Activated CD4-positive, alpha-beta T cell treated with anti-CD3 and anti-CD28 coated beads for 4 hours (primary cell): ENCODE measurements at places on chromosomes 4 and X.

DNA sequence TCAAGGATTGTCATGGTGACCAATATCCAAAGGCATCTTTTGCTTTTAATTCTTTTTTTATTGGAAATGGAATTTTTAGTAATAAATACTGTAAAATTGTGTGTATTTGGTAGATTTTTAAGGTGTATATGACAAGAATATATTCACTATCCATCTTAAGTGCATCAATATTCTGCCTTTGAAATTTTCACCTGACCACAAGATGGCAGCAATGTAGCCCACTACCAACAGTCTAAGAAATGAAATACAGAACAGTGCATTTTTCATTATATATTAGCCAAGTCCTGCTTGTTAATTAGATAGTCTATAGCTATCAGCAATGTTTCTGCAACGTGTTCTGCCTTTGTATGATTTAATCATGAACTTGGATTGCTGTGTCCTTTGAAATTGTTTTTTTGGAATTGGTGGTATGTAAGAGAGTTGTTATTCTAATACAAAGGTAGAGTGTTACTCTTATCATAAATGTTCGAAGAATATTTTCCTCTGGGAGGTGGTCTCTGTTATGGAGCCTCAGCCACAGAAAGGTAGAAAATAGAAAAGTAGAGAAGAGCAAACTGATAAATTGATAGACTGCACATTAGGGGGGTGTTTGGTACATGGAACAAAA is 38.2 kb downstream of the HPGDS start:
- peak; percentile 8 for DNase-seq

- no peak for DNase-seq
Measured at GRCh38 chr4:79833857-79834256, 239.2 kb downstream of the ANTXR2 start.

DNA sequence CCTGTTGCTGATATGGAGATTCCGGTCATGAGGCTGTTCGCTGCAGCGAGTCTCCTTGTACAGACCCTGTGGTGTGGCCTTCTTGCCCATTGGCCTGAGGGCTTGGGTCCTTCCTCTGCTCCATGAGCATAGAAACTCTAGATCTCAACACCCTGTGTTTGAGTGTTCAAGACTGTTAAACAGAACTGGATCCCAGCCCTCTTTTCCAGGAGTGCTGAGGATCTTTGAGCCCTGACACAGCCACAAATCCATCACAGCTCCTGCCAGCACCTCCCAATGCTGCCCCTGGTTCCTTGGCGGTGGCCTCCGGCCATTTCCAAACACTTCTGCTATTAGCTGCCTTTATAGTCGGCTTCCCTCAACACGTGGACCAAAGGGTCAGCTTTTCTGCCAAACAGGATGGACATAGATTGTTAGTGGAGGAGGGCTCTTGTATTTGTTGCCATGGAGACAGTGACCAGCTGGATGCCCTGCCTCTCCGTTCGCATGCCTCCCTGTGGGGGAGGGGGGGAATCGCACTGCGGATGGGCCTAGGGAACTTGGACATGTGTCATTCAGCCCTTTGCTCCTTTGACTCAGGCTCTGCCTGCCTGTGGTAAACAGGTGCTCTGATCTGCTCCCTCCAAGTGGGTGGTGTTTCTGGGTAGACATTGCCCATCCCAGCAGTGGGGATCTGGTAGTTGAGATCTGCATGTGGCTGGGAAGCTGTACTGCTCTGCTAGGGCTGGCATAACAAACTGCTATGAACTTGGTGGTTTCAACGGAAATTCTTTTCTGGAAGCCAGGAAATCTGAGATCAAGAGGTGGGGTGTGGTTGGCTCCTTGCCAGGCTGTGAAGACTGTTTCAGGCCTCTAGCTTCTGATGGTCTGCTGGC is 6.9 kb upstream of the WDR1 start:
- DNase-seq: no peak

GRCh38 chrX:74446876-74447275 is 25.6 kb downstream of the SLC16A2 start:
- no peak for DNase-seq

DNA sequence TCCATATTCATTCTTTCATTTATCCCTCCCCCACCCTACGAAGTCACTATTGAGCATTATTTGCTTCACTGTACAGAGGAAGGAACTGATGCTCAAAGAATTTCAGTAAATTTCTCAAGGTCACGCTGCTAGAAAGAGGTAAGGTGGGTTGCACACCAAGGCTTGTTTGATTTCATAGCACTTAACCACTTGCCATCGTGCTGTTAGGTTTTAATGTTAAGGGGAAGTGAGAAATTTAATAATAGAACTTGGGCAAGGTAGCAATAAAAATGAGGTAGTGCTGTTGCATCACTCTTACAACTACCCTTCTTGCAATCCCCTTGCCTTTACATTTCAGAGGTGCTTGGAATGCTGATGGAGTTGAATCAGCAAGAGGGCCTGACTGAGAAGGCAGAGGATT is 343.1 kb downstream of the MID1IP1 start:
- no peak for DNase-seq

- DNase-seq: no peak
Measured at GRCh38 chr4:40546506-40546905, 83.2 kb downstream of the RBM47 start.

- no peak for DNase-seq
Measured at GRCh38 chr4:174828845-174829701, at the start of gene GLRA3. GLRA3 (minus strand) TSS chr4:174829247; CDS start chr4:174828811, 436 bp downstream.

DNA sequence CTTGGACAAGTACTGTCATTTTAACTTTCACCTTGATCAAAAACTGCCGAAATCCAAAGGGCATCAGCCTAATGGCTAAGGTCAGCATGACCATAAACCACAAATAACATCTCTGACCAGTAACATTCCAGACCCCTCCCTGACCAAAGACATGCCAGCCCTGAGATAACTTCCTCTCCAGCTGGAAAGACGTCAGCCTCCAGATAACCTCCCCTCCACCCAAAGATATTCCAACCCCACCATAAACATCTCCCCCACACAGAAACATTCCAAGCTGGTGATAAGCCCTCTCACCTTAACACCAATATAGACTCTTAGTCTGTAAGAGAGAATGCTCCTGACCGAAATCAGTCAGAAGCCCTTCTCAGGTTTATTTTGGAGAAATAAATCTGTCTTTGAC is 7.4 kb downstream of the PPP1R2C start:
- DNase-seq: no peak

GRCh38 chr4:12716896-12717295 is 767.2 kb downstream of the RAB28 start:
- DNase-seq: no peak

DNA sequence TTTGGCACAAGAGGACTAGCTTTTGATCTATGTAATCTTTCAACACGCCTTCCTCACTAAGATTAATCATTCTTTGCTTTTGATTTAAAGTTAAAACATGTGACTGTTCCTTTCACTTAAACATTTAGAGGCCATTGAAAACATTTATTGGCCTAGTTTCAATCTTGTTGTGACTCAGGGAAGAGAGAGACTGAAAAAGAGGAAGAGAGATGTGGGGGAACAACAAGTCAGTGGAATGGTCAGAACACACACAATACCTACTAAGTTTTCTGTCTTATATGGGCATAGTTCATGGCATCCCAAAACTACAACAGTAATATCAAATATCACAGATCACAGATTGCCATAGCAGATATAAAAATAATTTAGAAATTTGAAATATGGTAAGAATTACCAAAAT is 812.9 kb upstream of the AGA start:
- no peak for DNase-seq

GRCh38 chr4:3791910-3792542 is 25.8 kb downstream of the ADRA2C start:
- DNase-seq: no peak

GRCh38 chr4:2598511-2599303 is 62.3 kb downstream of the FAM193A start:
- DNase-seq: no peak

DNA sequence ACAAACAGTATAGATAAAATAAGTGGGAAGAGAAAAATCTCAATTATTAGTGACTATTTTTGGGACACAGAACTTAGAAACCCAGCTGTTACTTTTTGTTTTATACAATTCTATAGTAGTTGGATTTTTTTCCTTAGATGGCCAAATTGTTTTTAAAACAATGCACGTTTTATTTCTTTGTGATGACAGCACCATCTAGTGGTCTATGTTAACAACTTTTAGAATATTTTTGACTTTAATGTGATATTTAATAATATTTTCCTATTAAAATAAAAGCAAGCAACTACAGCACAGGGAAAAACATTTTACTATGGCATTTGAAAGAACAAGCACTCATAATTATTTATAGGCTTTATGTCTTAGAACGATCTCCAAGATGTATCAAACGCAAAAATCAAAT is 5.6 kb upstream of the SMIM31 start:
- DNase-seq: no peak

DNA sequence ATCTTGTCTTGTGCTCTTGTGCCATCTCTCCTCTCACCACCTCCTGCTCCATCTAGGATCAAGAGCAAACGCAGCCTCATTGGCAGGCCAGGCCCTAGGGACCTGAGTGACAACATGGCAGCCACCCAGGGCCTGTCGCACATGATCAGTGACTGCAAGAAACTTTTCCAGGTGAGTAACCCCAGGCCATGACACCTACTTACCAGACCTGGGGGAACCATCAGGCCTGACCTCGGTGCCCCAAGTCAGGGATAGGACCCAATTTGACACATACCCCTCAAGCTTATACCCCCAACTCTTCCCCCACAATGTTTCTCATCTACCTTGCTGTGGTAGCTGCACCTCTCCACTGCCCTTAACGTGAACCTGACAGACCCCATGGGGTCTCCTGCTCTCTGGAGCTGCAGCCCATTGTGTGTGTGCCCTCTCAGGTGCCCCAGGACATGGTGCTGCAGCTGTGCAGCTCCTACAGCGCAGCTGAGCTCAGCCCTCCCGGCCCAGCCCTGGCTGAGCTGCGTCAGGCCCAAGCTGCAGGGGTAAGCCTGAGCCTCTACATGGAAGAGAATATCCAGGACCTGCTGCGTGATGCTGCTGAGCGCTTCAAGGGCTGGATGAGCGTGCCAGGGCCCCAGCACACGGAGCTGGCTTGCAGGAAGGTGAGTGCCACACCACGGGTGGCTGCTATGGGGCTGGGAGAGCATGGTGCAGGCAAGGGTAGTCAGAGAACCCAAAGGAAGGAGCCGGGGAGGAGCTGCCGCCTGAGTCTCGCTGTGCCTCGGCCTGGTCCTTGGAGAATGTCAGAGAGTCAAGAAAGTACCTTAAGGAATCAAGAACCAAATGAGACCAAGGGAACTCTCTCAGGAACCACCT is 74.8 kb downstream of the STARD8 start:
- no peak for DNase-seq

- no peak for DNase-seq
Measured at GRCh38 chr4:126752126-126752525, 880.6 kb upstream of the INTU start.
